Stimulated activated CD4-positive, alpha-beta T cell treated with anti-CD3 and anti-CD28 coated beads, Interleukin-15, amount 100 ng/mL, for 1 hour (primary cell): ENCODE measurements at places on chromosomes 3 and 15.

DNA sequence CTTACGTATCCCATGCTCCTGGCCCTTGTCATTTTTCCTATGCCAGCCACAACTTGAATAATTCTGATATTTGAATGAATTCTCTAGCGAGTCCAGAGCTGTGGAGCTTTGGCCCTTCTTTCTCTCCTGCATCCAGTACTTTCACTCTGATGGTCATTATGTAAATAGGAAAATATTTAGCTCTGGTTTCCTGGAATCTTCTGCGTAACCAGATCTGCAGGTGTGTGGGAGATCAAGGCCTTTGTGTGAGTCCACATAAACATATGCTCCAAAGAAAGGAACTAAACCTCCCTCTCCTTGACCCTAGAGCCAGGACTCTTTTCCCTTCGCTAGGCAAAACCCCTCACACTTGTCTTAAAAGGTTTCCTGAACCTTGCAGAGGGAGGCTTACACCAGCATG lies 132.5 kb upstream of the THBS1 start:
- no peak for DNase-seq

DNA sequence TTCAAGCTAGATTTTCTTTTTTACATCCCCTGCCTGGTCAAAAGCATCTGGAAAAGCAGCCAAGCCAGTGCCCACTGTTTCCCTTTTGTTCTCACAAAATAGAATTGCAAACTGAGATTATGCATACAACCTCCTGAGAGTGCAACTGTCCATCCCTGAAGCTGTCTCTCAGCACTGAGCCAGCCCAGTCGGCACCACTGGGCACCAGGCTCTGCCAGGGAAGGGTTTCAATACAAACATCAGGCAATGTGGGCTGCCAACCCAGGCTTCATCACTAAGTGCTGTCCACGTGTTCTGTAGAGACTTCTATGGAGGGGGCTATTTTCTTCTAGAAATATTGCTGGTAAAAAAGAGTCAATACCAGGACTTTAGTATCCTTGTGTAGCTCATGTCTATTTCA lies 356.3 kb upstream of the TBL1XR1 start:
- DNase-seq, result no peak

DNA sequence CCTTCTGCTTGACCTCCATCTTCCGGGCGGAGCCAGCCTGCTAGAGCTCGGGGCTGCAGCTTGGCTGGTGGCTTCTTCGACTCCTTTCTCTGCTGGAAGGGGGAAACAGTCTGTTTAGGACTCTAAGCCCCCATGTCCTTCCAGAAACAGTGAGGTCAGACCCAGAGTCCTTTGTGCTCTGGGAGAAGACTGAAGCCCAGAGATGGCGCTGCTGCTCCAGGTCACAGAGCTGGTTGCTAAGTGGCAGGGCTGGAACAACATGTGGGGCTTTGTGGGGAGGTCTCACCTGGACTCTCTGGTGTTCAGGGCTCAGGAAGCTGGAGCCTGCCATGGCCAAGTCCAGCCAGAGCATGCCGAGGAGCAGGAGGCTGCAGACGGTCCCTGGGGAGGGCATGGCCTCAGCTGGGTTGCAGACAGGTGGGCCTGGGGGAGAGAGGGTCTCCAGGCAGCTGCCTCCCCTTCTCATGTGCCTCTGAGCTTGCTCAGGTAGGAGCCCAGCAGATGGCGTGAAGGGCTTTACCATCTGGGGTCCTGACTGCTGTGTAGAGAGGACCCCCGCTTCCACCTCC lies 2.9 kb downstream of the GHRL start:
- DNase-seq, result no peak

DNA sequence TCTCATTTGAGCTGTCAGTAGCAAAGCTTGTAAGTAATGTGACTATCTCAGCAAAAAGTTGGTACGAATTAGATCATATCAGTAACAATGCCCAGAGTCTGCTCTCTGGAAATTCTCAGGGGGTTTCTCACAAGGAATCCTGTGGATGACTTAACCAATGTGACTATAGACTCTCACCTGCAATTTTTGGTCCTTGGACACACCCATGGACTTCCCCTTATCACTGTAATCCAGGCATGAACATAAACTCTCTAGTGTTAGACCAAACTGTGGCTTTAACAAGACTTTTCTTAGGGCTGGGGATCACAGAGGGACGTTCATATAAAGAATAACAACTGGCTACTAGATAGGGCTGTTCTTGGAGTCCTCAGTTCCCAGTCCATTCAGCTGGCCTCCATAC lies 3.9 kb upstream of the ZNF80 start:
- DNase-seq, result no peak

DNA sequence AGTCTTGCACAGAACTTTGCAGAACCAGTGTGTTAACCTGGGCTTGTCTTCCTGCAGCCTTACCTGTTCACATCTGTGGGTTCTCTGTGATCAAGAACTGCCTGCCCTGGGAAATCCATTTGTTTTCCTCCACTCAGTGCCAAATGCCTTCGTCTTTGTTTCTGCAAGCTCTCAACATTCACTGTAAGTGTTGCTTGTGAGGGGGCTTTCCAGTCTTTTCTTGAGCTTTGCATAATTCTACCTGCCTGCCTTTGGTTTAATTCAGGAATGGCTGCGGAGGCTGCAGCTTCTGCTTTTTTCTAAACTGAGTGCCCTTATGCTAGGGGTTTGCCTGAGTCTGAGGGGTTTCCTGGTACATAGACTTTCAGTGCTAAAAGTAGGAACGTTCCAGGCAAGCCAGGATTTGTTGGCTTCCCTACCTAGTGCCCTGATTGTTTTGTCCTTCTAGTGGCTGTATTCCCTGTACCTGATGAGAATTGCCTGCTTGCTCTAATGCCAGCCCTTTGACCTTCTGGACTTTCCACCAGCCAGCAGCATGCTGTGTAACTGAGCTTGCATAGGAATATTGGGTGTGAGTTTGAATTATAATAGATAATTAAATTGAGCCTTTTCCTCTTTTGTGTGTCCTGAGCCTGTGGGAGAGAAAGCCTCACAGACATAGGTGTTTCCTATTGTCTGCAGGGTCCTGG lies 96.6 kb upstream of the CLSTN2 start:
- no peak for DNase-seq

- DNase-seq, result no peak
Observed at GRCh38 chr3:37499061-37499785, 324.8 kb upstream of the LRRFIP2 start.

- no peak for DNase-seq
Observed at GRCh38 chr15:100114571-100114970, 227.2 kb downstream of the ADAMTS17 start.

DNA sequence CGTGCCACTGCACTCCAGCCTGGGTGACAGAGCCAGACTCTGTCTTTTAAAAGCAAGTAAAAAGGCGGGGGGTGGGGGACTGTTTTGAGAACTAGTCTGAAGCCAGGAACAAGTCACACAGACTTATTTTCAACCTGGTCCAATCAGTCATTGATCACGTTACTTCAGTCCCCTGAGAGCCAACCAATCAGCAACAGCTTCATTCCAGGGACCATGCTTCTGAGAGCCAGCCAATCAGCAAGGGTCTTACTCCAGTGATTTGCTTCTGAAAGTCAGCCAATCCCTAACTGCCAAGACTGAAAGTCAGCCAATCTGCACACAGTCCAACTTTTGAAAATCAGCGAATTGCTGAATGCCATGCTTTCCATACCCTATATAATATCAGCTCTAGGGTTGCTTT lies 48.6 kb upstream of the C15orf39 start:
- DNase-seq, result no peak

- DNase-seq, result no peak
Observed at GRCh38 chr3:96863129-96863740, 48.8 kb downstream of the EPHA6 start.

DNA sequence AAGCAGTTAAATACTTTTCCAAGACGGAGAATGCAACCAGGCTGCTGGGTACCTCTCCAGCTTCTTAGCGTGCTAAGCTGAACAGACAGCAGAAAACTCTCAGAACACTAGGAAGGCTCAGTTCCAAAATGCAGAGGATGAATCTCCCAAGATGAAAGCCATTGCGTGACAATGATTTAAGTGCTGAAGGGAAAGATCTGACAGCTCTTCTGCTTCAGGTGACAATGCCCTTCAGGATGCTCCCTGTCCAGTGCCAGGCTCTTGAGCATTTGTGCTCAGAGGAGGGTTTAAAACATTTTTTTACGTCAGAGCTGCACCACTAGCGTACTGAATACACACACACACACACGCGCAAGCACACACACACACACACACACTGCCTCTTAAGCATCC lies 26.3 kb downstream of the ARHGEF3 start:
- no peak for DNase-seq

DNA sequence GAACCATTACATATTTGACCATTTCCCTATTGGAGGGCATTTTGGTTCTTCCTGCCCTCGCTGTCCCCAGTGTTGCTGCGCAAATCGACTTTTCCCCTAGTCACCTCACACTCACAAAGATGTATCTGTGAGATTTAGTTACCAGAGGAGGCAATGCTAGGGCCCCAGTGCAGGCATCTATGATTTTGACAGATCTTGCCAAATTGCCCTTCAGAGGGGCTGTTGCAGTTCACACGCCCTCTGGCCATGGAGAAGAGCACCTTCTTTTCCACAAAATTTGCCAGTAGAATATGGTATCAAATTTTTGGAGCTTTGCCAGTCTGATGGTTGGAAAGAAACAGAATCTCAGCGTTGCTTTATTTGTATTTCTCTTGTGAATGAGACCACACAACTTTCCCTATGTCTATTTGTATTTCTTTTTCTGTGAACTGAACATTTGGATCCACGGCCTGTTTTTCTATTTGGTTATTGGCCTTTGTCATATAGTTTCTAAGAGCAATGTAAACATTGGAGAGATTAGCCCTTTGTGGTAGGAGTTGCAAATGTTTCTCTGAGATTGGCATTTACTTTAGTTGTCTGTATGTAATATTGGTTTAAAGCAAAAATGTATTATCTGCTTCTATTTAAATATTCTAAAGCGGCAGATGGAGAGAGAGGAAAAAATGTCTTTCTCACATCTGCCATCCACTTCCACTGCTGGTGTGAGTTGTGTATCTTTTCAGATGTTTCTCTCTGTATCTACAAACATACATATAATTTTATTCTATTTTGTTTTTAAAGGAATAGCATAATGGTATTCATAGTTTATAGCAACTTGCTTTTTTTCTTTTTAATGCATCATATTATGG lies 66.1 kb downstream of the DNASE1L3 start:
- no peak for DNase-seq

- no peak for DNase-seq
Observed at GRCh38 chr3:146226881-146227280, 24.0 kb downstream of the PLSCR4 start.

GRCh38 chr3:64561325-64561843 lies 126.4 kb downstream of the ADAMTS9 start:
- no peak for DNase-seq

DNA sequence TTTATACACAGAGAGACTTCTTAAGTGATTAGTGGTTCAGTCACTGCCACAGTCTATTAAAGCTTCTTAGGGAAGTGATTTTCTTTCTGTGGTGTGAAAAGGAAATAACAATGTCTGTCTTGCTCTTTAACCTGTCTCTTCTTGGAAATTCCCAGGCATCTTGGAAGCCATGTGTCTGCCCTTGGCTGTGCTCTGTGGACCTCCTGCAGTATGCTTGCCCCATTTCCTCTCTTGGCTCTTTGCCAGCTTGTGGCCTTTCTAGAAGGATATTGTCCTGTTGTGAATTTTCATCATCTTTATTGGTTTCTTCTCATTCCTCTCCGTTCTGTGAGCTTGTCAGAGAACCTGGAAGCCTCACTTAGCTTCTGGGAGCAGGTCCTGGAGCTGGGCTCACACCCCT lies 338.4 kb upstream of the C2CD4B start:
- DNase-seq, result no peak

DNA sequence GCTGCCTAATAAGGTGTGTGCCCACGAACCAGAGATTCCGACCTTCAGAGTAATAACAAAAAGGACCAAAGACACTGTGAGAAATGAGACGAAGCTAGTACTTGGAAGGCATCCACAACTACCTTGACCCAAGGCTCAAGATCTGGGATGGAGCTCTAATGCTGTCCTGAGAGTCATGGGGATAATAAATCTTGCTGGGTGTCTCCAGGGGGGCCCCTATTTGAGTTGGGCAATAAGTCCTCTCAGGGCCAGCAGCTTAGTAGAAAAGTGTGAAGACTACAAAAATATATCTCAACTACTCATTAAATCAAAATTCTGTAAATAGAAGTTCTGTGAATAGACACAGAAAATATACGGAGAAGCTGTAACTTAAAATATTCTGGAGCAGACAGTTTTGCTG lies 2.9 kb upstream of the NDN start:
- no peak for DNase-seq

DNA sequence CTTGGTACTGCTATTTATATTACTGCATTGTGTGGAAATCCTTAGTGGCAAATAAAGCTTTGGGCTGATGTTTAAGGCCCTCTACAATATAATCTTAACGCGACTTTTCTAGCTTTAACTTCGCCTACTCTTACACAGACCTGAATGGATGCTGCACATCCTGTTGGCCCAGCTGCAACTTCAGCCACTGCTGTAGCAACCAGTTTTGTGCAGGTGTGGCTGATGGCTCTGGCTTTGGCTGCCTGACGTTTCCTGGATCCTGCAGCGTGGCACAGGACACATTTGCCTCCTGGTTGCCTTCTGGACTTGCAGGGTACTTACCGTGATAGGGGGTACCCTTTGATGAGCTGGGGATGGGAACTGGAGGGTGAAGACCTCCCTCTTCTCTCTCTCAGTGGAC lies 20.2 kb upstream of the ERICH6 start:
- no peak for DNase-seq

GRCh38 chr15:74889390-74889882 lies 406 bp upstream of the MPI start:
- no peak for DNase-seq

DNA sequence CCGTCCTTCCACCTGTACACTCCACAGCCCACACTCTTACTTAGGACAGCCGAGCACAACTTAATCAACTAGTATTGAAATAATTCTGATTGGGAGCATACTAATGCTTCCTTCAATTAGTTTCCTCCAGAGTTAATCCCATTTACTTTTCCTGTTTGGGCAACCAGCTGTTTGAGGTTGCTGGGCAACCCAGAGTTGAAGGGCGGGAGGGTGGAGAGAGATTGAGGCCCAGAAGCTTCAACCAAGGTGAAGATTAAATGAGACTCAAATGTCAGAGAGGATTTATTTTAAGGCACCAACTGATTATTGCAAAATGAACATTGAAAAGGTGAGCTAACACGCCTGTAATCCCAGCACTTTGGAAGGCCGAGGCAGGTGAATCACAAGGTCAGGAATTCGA lies 428.5 kb upstream of the SEMA6D start:
- DNase-seq, result no peak

DNA sequence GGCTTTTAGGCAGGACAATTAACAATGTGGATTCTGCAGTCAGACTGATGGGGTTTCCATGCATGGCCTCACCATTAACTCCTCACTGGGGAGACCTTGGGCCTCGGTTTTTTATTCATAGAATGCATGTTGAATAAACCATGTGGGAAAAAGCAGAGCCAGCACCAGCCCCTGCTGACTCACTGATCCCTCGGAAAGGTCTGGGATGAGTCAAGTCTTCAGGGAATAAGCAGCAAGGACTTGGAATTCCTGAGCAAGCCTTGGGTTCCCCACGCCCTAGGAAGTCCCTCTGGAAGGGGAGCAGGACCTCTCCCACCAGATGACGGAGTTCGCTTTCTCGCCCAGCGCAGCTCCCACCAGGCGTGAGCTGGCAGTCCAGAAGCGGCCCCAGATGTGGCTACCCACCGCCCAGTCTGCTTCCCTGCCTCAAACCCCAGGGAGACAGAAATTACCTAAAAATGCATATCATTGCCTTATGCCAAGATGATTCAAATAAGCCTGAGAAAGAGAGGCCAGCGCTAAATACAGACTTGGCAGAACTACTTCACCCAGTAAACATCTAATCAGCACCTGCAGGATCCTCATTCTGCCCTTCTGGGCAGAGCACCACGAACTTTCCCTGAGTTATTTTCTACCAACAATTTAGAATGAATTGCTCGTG lies 45.4 kb downstream of the BTD start:
- DNase-seq, result no peak
